ENCODE measurements at places on chromosomes 7 and 10.

- peaks cover 8% of the 10 kb centered on the region for H3K4me1 ChIP-seq
- H3K4me3 ChIP-seq: no peak overlapping the region
These were observed 123.7 kb upstream of the ASAH2 start for GRCh38 chr10:50375051-50375452.

DNA sequence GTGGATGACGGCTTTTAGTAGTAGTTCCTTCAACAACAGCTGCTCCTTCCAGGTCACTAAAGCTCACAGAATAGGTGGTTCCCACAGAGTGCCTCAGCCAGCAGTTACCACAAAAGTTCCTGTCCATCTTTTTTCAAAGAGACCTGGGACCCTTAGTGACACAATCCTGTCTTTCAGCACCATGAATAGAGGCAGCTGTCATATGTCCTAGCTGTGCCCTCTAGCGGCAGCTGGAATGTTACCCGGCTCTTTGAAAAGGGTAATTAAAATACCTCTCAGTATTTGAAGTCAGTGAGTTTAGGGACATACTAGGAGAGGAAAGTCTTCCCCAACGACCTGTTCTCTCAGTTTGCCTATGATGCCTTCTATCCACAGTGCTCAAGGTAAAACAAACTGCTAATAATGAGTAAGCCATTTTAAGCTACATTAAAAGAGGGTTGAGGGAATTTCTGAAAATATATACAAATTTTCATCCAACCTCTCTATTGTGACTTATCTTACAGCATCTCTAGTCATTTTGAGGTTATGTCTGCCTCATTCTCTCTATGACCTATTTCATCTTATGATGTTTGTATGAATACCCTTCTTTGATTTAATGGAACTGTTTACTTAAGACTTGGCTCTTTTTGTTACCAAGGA, 290.8 kb downstream of the NXPH1 start:
- H3K27me3 ChIP-seq: no peaks in the 10 kb centered on the region
- H3K27ac ChIP-seq: no peak overlapping the region
- H3K4me3 ChIP-seq: no peak overlapping the region
- H3K36me3 ChIP-seq: no peaks in the 10 kb centered on the region

DNA sequence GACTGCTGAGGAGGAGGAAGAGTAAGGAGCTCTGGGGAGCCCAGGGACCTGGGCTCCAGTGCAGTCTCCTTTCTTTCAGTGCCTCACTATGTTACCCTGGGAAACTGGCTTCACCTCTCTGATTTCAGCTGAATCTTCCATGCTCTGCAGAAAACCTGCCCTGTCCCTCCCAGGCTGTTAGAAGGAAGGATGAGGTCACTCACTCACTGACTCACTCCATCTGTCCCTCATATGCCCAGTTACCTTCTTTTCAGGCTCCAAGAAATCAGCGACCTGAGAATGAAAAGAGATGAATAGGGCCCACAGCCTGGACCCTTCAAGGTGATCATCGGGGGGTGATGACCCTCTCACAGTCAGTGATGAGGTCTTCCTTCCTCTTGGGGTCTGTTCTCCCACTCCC, 481 bp downstream of the SFTPA2 start:
- no peak for DNase-seq
- H3K36me3 ChIP-seq: no peaks in the 10 kb centered on the region
- H3K27me3 ChIP-seq: peaks cover 5% of the 10 kb centered on the region
- H3K4me1 ChIP-seq: peaks cover 5% of the 10 kb centered on the region
- H3K4me3 ChIP-seq: no peak overlapping the region

- H3K36me3 ChIP-seq: no peaks in the 10 kb centered on the region
- no peak for DNase-seq
- no peak overlapping the region for H3K27ac ChIP-seq
- H3K27me3 ChIP-seq: no peaks in the 10 kb centered on the region
- H3K4me1 ChIP-seq: no peaks in the 10 kb centered on the region
- no peak overlapping the region for H3K4me3 ChIP-seq
These were observed 32.6 kb upstream of the CBLL1 start for GRCh38 chr7:107711301-107711700.

- no peak overlapping the region for H3K4me3 ChIP-seq
- no peak overlapping the region for H3K27ac ChIP-seq
- H3K27me3 ChIP-seq: no peaks in the 10 kb centered on the region
- DNase-seq: no peak
- no peaks in the 10 kb centered on the region for H3K4me1 ChIP-seq
These were observed 463.9 kb downstream of the PARD3 start for GRCh38 chr10:34351161-34351560.

DNA sequence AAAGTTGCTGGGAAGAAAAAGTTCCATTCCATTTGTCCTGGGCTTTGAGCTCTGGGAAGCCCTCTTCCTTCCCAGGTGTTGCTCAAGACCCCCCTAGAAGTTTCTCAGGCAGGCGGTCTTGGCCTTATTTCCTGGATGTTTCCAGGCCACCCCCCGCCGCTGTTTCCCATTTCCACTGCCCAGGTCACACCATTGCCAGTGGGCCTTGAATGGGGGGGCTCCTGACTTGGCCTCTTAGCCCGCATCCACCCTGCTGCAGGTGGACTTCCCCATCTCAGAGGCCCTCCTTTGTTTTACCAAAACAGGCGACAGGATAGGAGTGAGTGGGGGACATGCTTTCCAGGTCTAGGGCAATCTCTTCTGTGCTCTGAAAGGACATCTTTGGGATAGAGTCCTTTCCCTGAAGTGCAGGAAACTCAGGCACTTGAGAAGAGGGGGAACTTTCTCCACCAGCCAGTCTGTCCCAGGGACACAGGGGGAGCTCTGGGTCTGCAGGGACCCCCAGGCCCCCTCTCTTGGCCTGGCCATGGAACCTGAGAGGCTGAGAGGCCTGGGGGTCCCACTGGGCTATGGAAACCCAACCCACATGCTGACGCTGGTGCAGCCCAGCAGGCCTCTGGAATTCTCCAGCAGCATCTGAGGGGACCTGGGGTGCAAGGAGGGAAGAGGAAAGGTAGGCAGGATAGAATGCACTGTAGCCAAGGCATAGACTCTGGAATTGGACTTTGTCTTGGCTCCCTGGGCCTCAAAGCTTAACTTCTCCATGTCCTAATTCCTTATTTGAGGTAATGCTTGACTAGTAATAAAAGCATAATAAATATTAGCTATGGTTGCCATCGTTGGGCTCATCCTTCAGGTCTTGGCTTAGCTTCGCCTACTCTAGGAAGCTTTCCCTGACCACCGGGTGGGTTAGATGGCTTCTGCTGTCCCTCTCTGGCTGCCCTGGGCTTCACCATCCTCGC, 17.6 kb downstream of the NEURL1 start:
- H3K27ac ChIP-seq: no peak overlapping the region
- H3K4me1 ChIP-seq: no peaks in the 10 kb centered on the region
- H3K4me3 ChIP-seq: no peak overlapping the region
- H3K27me3 ChIP-seq: no peaks in the 10 kb centered on the region
- no peaks in the 10 kb centered on the region for H3K36me3 ChIP-seq

DNA sequence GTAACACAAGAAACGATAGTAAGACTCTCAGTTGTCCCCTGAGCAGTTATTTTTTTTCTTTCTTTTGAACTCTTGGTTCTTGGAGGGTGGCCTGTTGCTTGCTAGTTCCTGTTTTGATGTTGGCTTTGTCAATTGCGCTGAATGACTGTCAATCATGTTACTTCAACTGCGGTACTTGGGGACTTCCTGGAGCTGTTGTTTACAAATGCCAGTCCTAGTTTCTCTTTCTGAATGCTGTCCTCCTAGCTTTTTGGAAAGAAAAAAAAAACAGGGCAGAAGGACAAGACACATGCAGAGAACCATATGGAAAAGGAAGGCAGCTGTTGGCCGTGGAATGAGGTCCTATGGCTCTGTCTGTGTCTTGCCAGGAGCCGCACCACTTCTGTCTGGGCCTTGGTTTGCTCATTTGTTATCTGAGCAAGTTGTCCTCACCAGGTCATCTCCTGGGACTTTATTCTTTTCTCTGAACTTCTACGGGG, 7.0 kb upstream of the PDCD4 start:
- peak overlapping the region; percentile 37 for H3K4me3 ChIP-seq
- peak overlapping the region; percentile 88 for H3K27ac ChIP-seq
- peak; percentile 64 for DNase-seq
- no peaks in the 10 kb centered on the region for H3K36me3 ChIP-seq

DNA sequence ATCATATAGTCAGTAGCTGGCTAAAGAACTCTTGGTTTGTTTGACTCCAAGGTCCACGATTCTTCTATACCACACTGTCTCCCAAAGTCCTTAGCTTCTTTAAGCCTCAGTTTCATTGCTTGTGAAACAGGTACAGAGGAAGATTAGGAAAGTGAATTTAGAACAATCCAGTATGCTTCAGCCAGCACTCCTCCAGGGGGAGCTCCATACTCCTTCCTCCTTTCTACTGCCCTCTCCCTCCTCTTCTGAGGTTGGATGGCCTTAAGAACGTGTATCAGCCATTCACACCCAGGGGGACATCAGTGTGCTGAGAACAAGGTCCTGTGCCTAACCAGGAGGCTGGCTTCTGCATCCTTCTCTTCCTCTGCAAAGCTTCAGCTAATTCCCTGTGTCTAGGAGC, 54.8 kb upstream of the CALD1 start:
- no peaks in the 10 kb centered on the region for H3K4me1 ChIP-seq
- H3K27me3 ChIP-seq: no peaks in the 10 kb centered on the region
- no peaks in the 10 kb centered on the region for H3K36me3 ChIP-seq
- no peak overlapping the region for H3K27ac ChIP-seq
- H3K4me3 ChIP-seq: no peak overlapping the region

DNA sequence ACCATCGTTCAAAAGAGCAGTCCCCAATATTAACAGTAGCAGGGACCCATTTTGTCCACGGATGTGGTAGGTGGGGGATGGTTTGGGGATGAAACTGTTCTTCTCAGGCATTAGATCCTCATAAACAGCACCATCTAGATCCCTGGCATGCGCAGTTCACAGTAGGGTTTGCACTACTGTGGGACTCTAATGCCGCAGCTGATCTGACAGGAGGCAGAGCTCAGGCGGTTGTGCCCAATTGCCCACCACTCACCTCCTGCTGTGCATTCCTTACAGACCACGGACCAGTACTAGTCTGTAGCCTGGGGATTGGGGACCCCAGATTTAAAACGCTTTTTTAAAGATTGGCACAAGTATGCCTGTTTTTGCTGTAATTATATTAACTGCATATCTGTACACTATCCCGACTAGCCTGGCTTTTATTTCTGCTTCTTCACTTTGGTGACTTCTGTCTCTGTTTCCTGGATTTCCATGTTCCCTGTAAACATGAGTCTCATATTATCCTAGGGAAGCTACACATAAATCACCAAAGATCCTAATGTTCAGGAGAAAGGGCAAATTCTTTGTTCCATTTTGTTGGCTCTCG, 163.3 kb upstream of the AKR1E2 start:
- no peak overlapping the region for H3K27ac ChIP-seq
- DNase-seq: no peak
- H3K27me3 ChIP-seq: no peaks in the 10 kb centered on the region
- no peaks in the 10 kb centered on the region for H3K4me1 ChIP-seq

DNA sequence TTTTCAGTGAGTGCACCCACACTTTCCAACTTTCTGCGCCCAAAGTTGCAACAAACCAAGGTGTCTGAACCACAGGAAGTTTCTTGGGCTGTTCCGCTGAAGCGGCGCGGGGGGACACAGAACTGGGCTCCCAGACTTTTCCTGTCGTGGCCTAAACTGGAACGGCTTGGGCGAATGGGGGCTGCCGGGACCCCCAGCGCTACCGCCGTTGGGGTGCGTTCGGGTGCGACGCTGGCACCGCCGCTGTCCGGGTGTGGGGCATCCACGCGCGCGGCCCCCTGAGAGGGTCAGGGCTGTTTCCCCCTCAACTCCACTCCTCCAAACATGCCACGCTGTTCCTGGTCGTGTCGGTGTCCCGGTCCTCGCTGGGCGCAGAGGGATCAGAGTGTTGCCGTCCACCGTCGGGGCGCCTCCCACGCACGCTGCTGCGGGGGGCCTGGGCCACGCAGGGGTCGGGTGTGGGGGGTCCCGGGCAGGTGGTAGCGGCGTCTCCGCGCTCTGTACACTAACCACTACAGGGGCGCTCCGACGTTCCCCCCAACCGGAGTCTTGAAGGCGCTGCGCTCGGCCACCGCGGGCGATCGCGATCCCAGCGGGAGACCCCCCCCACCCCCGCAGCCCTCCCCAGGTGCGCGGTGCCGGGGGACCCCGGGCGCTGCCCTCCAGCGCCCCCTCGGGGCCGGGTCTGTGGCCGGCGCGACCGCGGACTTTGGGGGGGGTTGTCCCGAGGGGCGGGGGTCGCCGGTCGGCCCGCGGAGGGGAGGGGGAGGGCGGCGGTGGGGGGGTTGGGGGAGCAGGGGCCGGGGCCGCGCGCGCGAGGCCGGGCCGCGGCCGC, 2.2 kb upstream of the CUX1 start:
- peaks cover 16% of the 10 kb centered on the region for H3K4me1 ChIP-seq
- H3K36me3 ChIP-seq: no peaks in the 10 kb centered on the region
- DNase-seq: peak; percentile 79
- peak overlapping the region; percentile 66 for H3K4me3 ChIP-seq
- H3K27me3 ChIP-seq: no peaks in the 10 kb centered on the region
- H3K27ac ChIP-seq: no peak overlapping the region

DNA sequence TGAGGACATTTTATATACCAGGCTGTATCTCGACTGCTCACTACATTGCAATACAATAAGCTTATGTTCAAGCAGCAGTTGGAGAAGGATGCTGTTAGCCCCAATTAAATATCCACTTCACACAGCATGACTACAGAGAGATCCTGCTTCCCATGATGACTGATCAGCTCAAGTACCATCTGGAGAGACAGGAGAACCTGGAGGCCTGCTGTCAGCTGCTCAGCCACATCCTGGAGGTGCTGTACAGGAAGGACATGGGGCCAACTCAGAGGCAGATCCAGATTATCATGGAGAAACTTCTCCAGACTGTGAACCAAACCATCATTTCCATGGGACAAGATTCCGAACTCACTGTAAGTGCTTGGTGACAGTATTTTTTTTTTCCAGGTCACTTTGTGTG, 22.5 kb downstream of the RNF133 start:
- H3K4me1 ChIP-seq: no peaks in the 10 kb centered on the region
- no peak overlapping the region for H3K27ac ChIP-seq
- H3K4me3 ChIP-seq: no peak overlapping the region
- H3K36me3 ChIP-seq: no peaks in the 10 kb centered on the region
- no peaks in the 10 kb centered on the region for H3K27me3 ChIP-seq

- no peaks in the 10 kb centered on the region for H3K4me1 ChIP-seq
- no peak overlapping the region for H3K4me3 ChIP-seq
- H3K27me3 ChIP-seq: no peaks in the 10 kb centered on the region
- H3K36me3 ChIP-seq: no peaks in the 10 kb centered on the region
- no peak for DNase-seq
- no peak overlapping the region for H3K27ac ChIP-seq
These were observed 10.1 kb downstream of the TBATA start for GRCh38 chr10:70774810-70775678.

GRCh38 chr7:2143450-2143849, 89.3 kb downstream of the MAD1L1 start:
- no peak for DNase-seq
- H3K4me1 ChIP-seq: peaks cover 7% of the 10 kb centered on the region
- no peak overlapping the region for H3K27ac ChIP-seq
- no peaks in the 10 kb centered on the region for H3K27me3 ChIP-seq

GRCh38 chr10:13238271-13239077, 4.3 kb upstream of the UCMA start:
- no peaks in the 10 kb centered on the region for H3K27me3 ChIP-seq
- DNase-seq: no peak
- no peak overlapping the region for H3K27ac ChIP-seq
- no peaks in the 10 kb centered on the region for H3K36me3 ChIP-seq

GRCh38 chr10:107914450-107915214, 750.1 kb upstream of the SORCS1 start:
- H3K27ac ChIP-seq: no peak overlapping the region
- H3K36me3 ChIP-seq: no peaks in the 10 kb centered on the region

GRCh38 chr10:34413214-34413613, 401.9 kb downstream of the PARD3 start:
- no peak for DNase-seq
- H3K27ac ChIP-seq: no peak overlapping the region
- H3K36me3 ChIP-seq: no peaks in the 10 kb centered on the region
- H3K4me3 ChIP-seq: no peak overlapping the region
- no peaks in the 10 kb centered on the region for H3K4me1 ChIP-seq

GRCh38 chr7:128172963-128173362, 68.1 kb upstream of the LEP start:
- H3K4me3 ChIP-seq: no peak overlapping the region
- H3K4me1 ChIP-seq: peaks cover 7% of the 10 kb centered on the region
- H3K27ac ChIP-seq: no peak overlapping the region
- peaks cover 22% of the 10 kb centered on the region for H3K27me3 ChIP-seq

Data from CD4-positive, alpha-beta T cell (primary cell).